ENCODE measurements at places on chromosomes 5 and 9.

GRCh38 chr9:89476546-89476945 lies 21.4 kb downstream of the SEMA4D start:
- DNase-seq = no peak

DNA sequence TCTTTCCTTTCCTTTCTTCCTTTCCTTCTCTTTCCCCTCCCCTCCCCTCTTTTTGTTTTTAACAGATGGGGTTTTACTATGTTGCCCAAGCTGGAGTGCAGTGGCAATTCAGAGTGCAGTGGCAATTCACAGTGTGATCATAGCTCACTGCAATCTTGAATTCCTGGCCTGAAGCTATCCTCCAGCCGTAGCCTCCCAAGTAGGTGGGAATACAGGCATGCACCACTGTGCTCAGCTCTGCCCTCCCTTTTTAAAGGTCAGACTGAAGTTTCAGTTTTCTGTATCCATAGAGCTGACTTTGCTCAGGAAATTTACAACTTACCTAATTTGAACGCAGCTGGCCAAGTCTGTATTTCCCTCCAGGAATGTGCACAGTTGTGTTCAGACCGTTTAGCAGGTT lies 696 bp downstream of the CCL28 start:
- DNase-seq = no peak

- peak; percentile 11 for DNase-seq
Measured at GRCh38 chr5:122078116-122079110, at the start of gene LOX. TSS of gene LOX (minus strand) at chr5:122078259. CDS start at chr5:122077985, 274 bp downstream.

DNA sequence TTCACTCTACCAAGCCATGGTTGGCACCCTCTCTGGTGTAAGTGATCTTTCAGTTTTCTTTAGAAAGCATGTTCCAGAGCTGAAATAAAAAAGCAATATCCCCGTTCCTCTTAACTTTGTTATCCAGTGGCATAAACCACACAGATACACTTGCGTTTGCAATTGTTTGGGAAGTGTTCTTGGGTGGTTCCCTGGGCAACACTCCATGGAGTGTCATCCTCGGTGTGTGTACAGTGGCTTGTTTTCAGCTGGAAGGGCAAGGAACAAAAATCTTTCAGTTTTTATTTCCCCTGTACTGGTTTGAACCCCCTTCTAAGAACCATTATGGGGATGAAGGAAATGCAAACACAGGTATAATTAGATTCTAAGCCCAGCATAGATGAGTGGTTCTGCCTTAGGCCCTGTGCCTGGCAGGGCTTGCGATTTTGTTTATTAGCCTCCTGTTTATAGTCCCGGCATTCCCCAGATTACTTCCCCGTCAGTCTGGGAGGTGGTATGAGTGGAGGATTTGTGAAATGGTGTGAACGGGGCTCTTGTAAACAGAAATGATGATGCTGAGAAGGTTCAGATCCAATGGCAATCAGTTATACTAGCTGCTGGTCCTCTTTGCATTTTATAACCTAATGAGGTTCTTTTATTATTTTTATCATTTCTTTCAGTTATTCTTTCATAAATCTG lies 76.0 kb upstream of the CD180 start:
- no peak for DNase-seq

DNA sequence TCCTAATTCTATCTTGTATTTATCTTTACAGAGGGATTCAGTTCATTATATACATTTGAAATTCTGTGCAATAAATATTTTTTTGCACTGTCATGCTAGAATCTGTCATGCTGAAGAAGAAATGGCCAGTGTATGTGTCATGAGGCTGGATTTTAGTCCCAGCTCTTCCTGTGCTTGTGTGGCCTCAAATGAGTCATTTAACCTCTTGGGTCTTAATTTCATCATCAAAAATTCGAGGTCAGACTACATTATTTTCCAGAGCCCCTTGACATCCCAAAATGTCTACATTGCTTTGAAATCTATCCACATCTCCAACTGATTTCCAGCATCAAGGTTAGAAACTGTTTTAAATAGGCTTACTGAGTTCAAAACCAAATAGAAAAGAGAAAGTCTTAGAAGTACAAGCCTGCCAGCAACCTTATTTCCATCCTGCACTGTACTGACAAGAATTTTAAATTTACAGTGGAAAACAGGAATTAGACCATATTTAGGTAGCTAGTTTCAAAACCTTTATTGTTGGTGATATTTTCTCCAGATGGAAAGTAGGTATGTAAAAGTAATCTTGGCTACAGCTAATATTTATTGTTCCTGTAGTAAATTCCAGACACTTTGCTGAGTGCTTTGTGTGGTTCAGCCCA lies 96.7 kb upstream of the MAMDC2 start:
- DNase-seq = no peak

- DNase-seq = no peak
Measured at GRCh38 chr9:85600675-85601263, 141.0 kb downstream of the AGTPBP1 start.

Measured in stimulated activated CD4-positive, alpha-beta T cell treated with anti-CD3 and anti-CD28 coated beads, Interleukin-15, amount 100 ng/mL, for 24 hours (primary cell).